Stomach (tissue), 19 donors: ENCODE measurements at places on chromosomes 2 and 18.

DNA sequence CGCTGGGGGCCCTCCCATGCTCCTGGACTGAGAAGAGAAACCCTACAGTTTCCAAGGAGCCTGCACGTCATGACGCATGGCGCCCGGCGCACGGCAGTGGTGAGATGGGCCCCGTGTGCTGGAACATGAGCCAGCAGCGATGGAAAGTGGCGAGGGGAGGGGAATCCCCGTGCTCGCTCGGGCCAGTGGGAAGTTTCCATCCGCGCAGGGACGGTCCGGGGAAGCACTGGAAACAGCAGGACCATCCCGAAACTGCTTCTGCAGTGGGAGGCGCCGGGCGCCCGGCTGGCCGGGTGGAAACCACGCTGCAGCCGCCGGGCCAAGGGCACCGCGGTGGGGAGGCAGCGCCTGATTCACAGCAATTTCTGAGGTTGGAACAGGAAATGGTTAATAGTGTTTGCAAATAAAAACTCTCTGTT is 4.9 kb upstream of the PDCD1 start:
- no peaks in the 10 kb centered on the region for H3K36me3 ChIP-seq
- H3K4me1 ChIP-seq = peaks cover 12% of the 10 kb centered on the region
- H3K4me3 ChIP-seq = no peak overlapping the region
- H3K27me3 ChIP-seq = peaks cover 95% of the 10 kb centered on the region
- H3K27ac ChIP-seq = peak overlapping the region; percentile 33

DNA sequence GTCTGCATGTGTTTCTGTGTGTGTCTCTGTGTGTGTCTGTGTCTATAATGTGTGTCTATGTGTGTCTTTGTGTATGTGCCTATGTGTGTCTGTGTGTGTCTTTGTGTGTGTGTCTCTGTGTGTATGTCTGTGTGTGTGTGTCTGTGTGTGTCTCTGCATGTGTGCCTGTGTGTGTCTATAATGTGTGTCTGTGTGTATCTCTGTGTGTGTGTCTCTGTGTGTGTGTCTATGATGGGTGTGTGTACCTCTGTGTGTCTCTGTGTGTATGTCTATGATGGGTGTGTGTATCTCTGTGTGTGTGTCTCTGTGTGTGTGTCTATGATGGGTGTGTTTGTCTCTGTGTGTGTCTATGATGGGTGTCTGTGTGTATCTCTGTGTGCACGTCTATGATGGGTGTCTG is 126.2 kb upstream of the GPC1 start:
- H3K27me3 ChIP-seq = peaks cover 12% of the 10 kb centered on the region
- no peak overlapping the region for H3K4me3 ChIP-seq
- H3K36me3 ChIP-seq = no peaks in the 10 kb centered on the region
- no peaks in the 10 kb centered on the region for H3K4me1 ChIP-seq
- no peak for DNase-seq
- no peak overlapping the region for H3K27ac ChIP-seq

- H3K27ac ChIP-seq = no peak overlapping the region
- DNase-seq = no peak
- no peak overlapping the region for H3K4me3 ChIP-seq
- peaks cover 17% of the 10 kb centered on the region for H3K4me1 ChIP-seq
Measured at GRCh38 chr2:159066541-159067156, 98.2 kb downstream of the TANC1 start.

DNA sequence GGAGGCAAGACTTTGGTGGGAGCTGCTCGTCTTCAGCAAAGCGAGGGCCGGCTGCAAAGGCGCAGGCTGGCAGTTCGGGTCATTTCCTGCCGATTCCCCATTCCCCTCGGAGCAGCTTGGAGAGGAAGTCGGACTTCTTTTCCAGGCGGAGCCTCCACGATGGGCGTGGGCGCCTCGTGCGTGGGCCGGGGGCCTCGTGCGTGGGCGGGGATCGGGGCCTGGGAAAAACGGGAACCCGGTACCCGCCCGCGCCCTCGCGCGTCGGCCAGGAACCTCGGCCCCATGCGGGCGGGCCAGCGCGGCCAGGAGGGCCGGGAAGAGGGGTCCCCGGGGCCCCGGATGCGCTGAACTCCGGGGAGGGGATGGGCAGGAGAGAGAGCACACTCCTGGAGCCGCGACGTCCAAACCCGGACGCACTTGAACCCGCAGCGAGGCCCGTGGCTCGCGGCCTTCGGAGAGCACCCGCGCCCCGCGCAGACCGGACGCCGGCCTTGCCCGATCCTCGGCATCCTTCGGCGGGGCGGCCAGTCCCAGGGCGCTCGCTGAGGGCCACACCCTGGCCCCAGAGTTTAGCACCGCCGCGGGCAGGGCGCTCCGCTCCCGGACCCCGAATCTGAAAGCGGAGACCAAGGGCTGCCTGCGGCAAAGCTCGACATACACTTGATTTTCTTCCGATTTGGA is 368.4 kb downstream of the MTX2 start:
- H3K36me3 ChIP-seq = no peaks in the 10 kb centered on the region
- peaks cover 11% of the 10 kb centered on the region for H3K4me1 ChIP-seq
- peak overlapping the region; percentile 68 for H3K27ac ChIP-seq
- peak overlapping the region; percentile 74 for H3K4me3 ChIP-seq

DNA sequence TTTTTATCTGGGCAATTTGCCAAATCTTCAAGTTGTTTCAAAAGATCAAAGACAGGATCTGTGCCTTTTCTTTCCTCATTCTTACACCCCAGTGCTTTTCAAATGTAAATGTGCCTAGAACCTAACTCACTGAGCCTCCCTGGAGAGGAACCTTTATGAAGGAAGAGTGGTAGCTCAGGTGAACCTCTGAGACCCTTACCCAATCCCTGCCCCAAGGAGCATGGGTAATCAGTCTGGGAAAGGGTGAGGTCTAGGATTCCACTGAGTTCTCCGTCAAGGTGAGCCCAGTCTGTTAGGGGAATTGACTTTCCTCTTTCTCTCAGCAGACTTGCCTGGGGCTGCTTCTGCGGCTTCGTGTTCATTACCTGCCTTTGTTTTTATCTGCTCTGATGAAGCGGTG is 88.1 kb upstream of the MAP4K4 start:
- no peaks in the 10 kb centered on the region for H3K36me3 ChIP-seq
- H3K27ac ChIP-seq = no peak overlapping the region
- no peak for DNase-seq
- no peaks in the 10 kb centered on the region for H3K4me1 ChIP-seq
- H3K27me3 ChIP-seq = no peaks in the 10 kb centered on the region

GRCh38 chr2:61763605-61764034 is 90.2 kb downstream of the FAM161A start:
- peak overlapping the region; percentile 98 for H3K27ac ChIP-seq
- peaks cover 14% of the 10 kb centered on the region for H3K4me1 ChIP-seq
- H3K36me3 ChIP-seq = no peaks in the 10 kb centered on the region

GRCh38 chr2:28377195-28377816 is 15.4 kb upstream of the FOSL2 start:
- H3K4me1 ChIP-seq = peaks cover 67% of the 10 kb centered on the region
- H3K27ac ChIP-seq = peak overlapping the region; percentile 89
- H3K36me3 ChIP-seq = no peaks in the 10 kb centered on the region
- no peak overlapping the region for H3K4me3 ChIP-seq
- DNase-seq = peak; percentile 86
- no peaks in the 10 kb centered on the region for H3K27me3 ChIP-seq

DNA sequence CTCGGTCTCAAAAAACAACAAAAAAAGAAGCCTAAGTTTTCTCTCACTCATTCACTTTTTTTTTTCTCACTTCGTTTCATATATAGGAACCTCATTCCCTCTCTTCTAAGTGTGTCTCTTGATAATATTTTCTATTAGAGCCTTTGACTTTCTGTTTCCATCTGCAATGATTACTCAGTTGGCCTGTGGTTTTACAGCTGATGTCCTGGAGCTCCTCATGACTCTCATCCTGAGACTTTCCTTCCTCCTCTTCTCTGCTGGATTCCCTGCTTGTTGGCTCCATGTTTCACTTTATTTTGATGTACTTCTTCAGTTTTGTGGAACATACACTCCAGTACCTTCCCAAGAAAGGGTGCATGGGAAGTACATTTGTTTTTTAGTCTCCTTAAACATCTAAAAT is 154.2 kb upstream of the GATA6 start:
- no peak for DNase-seq
- H3K27me3 ChIP-seq = no peaks in the 10 kb centered on the region
- H3K4me1 ChIP-seq = peaks cover 9% of the 10 kb centered on the region
- no peak overlapping the region for H3K4me3 ChIP-seq
- no peaks in the 10 kb centered on the region for H3K36me3 ChIP-seq

GRCh38 chr18:58762781-58763171 is 91.5 kb downstream of the MALT1 start:
- no peak overlapping the region for H3K4me3 ChIP-seq
- no peak for DNase-seq
- H3K27me3 ChIP-seq = no peaks in the 10 kb centered on the region
- H3K27ac ChIP-seq = no peak overlapping the region
- H3K36me3 ChIP-seq = no peaks in the 10 kb centered on the region
